ENCODE measurements at places on chromosomes 3 and 15. TPM values are rescaled to one million over a fixed set of nuclear protein-coding genes. Genes with fewer than 3 reads are reported as not detected.

DNA sequence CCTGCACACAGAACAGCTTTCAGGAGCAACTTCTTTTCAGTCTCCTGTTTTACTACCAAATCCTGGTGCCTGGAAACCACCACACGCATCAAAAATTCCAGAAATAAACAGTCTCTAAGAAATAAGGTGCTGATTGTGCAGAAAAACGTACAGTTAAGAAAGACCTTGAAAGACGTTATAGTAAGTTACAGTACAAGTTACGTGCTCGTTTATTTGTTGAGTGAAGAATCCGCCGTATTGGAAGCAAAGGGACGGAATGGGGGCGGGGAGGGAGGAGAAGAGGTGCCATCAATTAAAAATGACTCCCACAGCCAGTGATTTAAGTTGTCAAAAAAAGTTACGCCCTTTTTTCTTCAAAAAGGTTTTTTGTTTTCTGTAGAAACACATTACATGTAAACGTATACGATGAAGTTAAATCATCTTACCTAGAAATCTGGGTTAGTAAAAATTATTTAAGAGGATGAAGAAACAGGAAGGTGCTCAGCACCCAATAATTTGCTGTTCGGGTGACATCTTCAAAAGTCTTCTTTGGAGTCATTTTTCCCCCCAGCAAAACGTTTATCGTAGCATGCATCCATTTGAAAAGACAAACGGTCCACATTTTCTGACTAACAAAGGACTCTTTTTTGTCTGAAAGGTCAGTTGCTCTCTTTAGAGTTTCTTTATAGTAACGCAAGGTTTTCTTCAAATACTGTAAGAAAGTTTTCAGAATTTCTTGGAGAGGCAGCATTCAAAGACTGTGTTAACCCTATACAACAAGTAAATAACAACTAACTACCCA is 782 bp upstream of the UACA start:
- no peaks in the 10 kb centered on the region for H3K27me3 ChIP-seq
- H3K4me3 ChIP-seq = peak overlapping the region; percentile 85
- H3K27ac ChIP-seq = peak overlapping the region; percentile 61

ELL3 gene
- 2.8 TPM for total RNA-seq

DNA sequence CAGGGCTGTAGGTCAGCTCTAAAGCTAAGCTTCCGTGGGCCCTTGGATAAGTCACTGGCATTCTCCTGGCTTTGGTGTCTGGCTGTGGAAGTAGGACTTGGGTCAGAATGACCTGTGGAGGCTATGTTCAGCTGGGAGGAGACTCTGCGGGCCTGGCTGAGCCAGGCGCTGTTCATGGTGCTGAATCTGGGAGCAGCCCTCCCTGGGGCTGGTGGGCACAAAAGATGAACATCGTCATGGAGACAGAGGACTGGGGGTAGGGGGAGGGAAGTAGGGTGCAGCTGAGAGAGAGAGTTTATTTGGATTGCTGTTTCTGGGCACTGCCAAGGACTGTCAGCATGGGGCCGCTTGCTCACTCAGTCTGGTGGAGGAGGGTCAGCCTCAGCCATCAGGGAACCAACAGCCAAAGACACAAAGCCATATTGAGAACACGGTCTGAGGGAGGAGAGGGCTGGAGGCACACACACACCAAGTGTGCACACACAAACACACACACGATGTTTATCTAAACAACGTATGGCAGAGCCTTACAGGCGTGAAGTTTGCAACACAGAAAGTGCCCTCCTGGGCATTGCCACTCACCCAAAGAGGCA is 120.7 kb upstream of the LINGO1 start:
- H3K4me1 ChIP-seq = no peaks in the 10 kb centered on the region
- no peak for DNase-seq

GRCh38 chr3:68866157-68866556 is 66.2 kb downstream of the TAFA4 start:
- H3K27ac ChIP-seq = no peak overlapping the region
- no peaks in the 10 kb centered on the region for H3K4me1 ChIP-seq
- no peaks in the 10 kb centered on the region for H3K36me3 ChIP-seq
- no peak overlapping the region for H3K4me3 ChIP-seq
- DNase-seq = no peak

FGF12 gene
- not detected for total RNA-seq

- H3K27ac ChIP-seq = no peak overlapping the region
- H3K36me3 ChIP-seq = no peaks in the 10 kb centered on the region
- no peak for DNase-seq
- no peak overlapping the region for H3K4me3 ChIP-seq
- H3K27me3 ChIP-seq = no peaks in the 10 kb centered on the region
- no peaks in the 10 kb centered on the region for H3K4me1 ChIP-seq
These were observed 77.2 kb upstream of the KCNMB2 start for GRCh38 chr3:178459038-178459410.

GRCh38 chr3:44957986-44958385 is 18.0 kb downstream of the ZDHHC3 start:
- no peak overlapping the region for H3K27ac ChIP-seq
- no peak for DNase-seq
- no peak overlapping the region for H3K4me3 ChIP-seq

GRCh38 chr3:45564172-45564571 is 30.4 kb upstream of the LIMD1 start:
- H3K27ac ChIP-seq = no peak overlapping the region
- no peaks in the 10 kb centered on the region for H3K27me3 ChIP-seq
- H3K4me1 ChIP-seq = no peaks in the 10 kb centered on the region
- no peak for DNase-seq
- no peaks in the 10 kb centered on the region for H3K36me3 ChIP-seq
- H3K4me3 ChIP-seq = no peak overlapping the region

DNA sequence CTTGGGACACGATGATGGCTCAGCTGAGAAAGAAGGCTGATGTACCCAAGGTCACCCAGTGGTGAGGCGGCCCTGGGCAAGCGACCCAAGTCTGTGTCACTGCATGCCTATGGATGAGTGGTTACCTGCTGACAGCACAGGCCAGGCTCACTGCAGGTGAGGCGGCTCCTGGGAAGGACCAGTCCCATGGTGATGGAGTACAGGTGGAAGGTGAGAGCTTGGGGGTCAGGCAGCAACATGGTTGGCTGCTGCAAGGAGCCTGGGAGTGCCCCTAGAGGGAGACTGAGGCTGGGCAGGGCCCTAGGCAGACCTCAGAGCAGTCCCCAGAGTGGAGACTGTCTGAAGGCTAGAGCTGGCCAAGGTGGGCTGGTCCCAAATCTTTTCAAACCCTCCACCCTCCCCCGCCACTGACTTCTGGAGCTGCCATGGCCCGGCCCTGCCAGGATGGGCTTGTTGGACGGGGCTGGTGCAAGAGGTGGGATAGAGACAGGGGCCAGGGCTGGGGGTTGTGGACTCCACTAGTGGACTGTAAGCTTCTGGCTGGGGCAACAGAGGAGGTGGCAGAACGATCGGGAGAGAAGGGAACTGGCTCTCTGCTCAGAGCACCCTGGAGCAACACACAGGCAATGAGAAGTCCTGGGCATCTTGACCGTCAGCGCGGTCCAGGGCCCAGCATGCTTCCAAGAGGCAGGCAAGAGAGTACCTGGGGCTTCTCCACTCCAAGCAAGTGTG is 72.5 kb upstream of the SLC6A11 start:
- no peaks in the 10 kb centered on the region for H3K36me3 ChIP-seq
- H3K4me3 ChIP-seq = no peak overlapping the region
- no peaks in the 10 kb centered on the region for H3K4me1 ChIP-seq
- H3K27me3 ChIP-seq = peaks cover 2% of the 10 kb centered on the region

DNA sequence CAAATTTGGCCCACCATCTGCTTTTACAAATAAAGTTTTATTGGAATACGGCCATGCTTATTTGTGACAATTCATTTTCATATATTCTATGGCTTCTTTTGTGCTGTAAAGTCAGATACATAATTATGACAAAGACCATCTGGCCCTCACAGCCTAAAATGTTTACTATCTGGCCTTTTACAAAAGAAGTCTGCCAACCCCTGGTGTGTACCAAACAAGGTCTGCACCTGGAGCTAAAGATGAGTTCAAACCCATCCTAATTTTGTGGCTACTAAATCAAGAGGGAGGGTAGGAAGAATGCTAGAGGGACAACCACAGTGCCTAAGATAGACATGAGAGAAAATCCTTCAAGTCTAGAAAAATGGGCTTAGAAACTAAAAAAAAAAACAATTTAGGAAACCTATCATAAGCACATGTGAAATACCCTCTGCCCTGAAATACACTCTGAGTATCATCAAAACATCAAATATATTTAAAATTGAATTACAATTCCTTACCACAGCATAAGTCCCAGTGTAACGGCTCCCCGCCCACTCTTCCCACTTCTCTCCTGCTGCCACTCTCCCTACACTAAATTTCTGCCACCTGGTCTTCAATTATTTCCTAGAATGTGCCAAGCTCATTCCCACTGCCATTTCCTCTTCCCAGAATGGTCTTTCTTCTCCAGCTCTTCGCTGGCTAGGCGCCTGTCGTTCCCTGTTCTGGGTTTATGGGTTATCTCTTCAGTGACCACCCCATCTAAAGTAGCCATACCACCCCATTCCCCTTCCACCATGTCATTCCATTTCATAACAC is 950.7 kb upstream of the CFAP20DC start:
- no peak overlapping the region for H3K27ac ChIP-seq
- 0 out of 2 replicates have a peak, but pooled peaks cover 3% of the 10 kb centered on the region for H3K27me3 ChIP-seq
- no peaks in the 10 kb centered on the region for H3K4me1 ChIP-seq

SLC9C1 gene
- not detected for total RNA-seq

Data from SJSA1 (cell line).